ENCODE measurements at places on chromosomes 6 and 20.

DNA sequence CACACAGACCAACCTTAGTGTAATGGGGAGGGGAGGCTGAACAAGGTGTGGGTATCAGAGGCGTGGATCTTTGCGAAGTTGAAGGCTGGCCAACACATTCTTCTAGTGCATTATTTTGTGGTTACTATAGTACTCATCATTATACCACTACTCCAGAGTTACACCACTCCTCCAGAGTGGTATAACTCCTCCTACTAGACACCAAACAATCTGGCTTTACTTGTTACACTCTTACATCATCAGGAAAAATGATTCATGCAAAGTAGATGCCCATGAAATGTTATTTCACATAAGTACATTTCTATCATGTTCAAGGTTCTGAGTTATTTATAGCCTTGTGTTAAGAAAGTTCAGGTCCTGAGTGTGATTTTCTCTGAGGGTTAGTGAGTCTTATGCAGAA lies 443.1 kb upstream of the OPRM1 start:
- peak; percentile 57 for DNase-seq

DNA sequence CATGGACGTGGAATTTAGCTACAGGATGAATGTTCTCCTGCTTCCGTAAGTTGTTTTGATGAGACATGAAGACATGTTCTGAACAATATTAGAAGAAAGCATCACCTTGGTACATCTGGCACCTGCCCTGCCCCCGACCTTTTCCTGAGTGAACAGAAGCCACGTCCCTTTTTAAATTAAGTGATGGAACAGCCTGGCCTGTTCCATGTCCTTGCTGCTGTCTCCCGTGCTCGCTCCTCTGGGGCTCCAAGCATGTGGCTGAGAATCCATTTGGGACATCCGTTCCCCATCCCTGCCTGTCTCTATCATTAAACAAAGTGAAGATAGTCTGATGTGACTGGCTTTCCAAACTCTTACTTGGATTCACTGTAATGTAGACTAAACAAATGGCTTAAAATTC lies 36.4 kb downstream of the ERMARD start:
- no peak for DNase-seq

DNA sequence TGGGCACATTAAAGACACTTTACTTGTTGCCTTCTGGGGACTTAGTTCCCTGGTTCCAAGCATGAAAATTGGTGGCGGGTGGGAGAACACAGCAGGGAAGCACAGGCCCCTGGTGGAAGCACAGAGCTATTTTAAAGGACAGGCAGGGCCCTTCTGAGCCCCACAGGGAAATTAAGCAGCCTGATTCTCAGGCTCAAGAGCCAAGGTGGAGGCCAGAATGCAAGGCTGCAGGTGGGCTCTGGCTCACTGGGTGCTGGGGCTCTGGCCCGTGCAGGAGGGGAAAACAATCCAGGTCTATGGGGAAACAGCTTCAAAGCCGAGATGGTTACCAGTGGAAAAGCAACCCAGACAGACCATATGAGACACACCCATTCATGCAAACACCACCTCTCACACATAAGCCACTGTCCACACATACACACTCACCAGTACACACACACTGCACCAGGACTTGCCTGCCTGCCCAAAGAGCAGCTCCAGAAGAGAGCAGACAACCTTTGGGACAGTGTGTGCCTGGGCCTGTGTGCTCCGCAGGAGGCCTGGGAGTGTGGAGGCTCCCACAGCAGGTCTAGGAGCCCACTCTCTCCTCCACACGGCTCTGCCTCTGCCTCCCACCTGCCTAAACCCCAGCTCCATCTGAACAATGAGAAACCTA lies 30.6 kb downstream of the TFEB start:
- no peak for DNase-seq

GRCh38 chr6:28988536-28989311 lies 16.4 kb downstream of the ZNF311 start:
- peak; percentile 81 for DNase-seq

DNA sequence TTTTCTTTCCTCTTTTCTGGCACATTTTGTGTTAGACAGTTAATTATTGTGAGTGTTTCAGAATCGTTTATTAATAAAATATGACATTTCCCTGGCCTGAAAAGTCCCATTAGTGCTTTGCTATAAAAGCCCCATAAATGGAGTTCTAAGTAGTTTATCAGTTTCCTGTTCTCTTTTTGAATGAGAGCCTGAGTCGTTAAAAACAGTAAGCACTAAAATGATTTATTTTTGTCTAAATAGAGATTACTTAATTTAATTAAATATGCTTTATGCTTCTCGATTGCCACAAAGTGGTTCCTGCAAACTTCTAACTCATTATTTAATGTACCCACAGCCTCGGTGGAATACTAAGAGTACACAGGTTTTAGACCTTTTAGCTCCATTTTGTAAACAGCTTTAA lies 577.9 kb downstream of the C6orf118 start:
- no peak for DNase-seq

DNA sequence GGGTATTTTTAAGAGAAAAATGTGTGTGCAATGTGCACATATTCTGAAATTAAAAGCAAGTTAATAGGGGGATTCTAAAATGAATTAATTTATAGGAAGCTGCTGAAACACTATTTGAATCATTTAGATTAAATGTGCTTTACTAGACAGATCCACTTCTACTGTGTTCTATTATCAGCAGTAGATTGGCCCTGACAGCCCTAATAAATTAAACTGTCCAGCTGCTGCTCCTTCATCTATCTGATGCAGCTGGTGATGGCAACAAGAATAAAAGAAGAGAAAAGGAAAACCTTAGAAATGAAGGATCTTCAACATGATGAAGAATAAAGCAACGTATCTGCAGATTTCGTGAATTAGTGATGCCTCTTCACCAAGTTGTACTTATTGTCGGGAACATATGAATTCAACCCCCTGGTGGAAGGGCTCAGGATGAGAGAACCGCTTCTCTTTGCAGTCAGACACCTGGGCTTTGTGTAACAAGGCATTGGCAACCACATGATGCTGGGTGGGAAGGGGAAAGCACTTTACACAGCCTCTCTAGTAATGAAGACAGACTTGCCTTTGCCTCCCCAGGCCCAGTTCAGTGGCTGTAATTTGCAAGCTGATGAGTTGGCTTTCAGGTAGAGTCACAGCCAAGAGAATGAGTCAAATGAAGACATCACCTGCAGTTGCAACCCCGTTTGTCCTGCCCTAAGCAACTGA lies 94.4 kb downstream of the LAMP5 start:
- no peak for DNase-seq

DNA sequence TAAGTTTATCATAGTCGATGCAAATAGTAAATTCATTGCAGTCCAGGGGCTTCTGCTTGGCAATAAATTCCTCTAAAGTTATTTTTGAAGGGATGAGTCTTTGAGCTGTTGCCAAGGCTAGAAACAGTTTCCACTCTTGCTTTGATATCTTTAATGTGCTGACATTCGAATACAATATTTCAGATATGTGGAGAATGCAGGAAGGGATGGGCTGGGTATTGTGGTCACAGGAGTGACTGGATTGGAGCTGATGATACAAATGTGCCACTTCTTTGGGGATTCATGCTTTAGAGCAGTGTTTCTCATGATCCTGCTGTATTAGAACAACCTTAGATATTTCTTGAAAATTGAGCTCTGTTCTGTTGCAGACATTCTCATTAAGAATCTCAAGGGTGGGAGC lies 139.0 kb downstream of the PRDM13 start:
- DNase-seq: peak; percentile 56

DNA sequence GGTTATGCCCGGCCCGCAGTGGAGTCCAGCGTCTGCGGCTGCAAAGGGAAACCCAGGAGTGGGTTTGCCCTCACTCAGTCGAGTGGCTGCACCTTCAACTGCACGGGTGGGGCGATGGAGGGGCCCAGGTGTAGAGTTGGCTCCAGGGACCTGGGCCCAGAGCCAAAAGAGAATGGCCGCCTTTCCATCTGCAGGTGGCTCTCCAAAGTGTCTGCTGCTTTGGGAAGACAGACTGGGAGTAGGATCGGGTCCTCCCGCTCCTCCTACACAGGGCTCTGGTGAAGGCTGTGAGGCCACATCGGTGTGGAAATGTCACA lies 80.1 kb downstream of the PTPN1 start:
- no peak for DNase-seq

GRCh38 chr6:50062051-50062450 lies 12.3 kb upstream of the DEFB112 start:
- no peak for DNase-seq

DNA sequence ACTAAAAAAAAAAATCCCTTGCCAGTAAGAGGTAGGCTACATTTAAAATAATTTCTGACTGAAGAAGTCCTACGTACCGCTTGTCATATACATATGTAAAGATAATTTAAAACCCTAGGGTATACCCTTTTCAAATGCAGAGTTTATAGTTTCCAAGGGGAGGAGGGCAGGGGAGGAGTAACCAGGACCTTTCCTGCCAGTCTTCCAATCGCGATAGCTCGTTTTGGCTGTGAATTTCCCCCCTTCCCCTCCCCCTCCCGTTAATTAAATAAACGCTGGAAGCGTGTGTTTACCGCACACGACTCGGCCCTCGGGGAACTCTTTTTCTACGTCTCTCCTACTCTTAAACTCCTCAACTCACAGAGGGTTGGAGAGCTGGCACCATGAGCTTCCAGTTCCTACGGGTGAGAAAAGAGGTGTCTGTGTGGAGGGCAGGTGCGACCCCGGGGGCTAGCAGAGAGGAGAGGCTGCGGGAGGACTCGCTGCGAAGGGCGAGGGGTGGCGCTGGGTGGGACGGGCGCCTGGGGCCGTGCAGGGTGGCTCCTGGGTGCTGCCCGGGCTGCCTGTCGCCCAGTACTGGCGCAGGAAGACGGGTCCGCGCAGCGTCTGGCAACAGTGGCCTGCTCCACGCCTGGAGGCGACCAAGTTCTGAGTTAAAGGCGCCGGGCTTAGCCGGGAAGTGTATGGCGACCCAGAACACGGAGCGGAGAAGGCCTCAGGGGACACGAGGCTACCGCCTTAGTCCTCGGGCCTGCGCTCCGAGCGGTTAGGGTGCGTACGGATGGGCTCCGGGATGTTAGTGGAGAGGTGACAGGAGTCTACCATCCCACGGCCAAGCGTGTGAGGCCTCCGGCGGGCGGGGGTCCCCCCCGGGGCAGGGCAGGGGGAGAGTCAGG lies 4.1 kb upstream of the TFAP2C start:
- no peak for DNase-seq

DNA sequence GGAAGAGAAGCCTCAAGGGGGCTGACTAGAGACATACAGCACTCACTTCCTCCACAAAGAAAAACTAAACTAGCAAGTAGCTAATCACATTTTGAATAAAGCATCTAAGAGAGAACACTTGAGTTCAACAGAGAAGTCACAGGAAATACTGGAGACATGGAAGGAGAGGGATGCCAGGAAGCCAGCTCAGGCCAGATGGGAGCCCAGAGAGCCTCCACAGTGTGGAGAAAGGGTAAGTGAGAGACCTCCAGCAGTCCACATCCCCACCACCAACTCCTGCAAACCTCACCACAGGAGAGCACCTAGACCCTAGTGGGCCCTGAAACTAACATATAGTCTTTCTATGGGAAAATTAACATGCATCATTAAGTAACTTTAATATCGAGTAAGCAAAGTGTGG lies 79.2 kb downstream of the EPM2A start:
- no peak for DNase-seq

DNA sequence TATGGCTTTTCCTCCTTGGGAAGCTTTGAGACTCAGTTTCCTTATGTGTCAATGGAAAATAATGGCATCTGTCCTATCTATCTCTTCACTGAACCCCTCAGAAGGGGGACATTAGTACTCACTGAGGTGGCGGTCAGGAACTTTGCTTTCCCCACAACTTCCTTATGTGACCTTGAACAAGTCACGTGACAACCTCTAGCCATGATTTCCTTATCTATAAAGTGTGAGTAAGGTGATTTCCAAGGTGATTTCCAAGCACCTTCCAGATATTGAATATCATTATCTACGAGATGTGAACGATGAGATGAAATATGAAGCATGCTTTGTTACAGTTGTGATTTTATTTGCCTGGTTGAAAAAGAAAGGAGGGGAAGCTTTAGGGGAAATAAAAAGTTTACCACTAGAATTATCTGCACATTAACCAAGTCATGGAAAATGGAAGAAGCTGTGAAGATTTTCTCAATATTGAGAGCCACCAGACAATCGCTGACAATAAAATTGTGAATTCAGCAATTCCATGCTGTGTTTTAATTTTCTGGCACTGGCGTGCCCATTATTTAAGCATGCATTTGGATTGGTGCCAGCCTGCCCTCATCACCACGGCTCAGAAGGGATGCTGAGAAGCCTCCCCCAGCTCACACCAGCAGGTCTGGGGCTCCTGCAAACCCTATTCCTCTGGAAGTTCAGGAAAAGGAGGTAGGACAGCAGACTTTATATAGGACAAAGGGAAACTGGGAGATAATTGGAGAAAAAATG lies 255.3 kb downstream of the CD83 start:
- no peak for DNase-seq

DNA sequence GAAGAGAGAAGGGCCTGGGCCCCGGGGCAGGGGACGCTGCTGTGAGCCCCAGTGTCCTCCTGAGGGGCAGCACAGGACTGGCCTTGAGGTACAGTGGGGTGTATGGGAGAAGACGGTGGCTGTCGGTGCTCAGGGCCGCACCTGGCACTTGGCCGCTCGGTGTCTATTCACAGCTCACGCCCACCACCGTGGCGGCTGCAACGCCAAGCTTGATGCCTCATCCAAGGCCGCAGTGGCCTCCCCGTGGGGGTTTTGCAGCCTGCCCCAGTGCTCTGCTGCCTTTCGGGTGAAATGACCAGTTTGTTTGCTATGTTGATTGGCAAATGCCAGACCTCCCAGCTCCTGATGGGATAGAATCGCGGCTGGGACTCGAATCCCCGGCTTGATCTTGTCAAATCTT lies 79.5 kb upstream of the SLCO4A1 start:
- no peak for DNase-seq

- DNase-seq: peak; percentile 89
These were observed 140.1 kb upstream of the SNX9 start for GRCh38 chr6:157682856-157683481.

Data from iris pigment epithelial cell (primary cell).